ENCODE measurements at places on chromosomes 2 and 18.

DNA sequence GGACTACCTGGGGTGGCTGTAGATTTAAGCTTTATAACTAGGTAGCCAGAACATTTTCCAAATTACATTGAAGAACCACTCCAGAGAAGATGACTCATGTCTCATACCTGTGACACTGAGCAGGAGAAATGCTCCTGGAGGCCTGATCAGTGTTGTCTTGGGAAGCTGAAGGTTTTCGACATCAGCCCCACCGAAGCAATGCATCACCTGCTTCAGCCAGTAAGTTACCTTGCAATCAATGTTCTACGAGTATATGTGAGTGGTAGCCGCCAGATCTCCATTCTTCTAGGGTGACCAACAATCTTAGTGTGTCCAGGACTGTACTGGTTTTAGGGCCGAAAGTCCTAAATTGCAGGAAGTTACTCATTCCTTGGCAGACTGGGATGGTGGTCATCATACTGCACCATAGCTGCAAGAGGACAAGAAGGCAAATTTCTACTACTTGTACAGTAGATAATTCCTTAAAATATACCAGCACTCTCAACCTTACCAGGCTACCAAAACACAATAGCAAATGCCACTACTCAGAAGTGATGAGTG, 109.3 kb upstream of the LINC00305 start:
- DNase-seq: no peak

DNA sequence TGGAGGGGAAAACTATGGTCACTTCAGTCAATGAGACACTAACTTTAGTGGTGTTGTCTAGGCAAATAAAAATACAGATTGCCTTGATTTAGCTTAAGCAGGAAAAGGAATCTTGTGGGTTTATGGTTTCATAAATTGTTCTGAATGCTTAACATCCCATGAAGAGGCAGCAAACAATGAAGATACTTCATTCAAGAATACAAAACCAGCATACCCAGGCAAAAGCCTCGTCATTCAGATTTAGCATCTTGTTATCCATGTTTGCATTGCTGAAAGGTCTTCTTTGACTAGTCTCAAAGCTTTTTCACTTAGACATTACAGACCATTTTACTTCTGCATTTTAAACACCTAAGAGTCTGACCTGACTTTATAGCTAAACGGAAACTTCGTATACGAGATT, 272.7 kb upstream of the FSHR start:
- DNase-seq: no peak

DNA sequence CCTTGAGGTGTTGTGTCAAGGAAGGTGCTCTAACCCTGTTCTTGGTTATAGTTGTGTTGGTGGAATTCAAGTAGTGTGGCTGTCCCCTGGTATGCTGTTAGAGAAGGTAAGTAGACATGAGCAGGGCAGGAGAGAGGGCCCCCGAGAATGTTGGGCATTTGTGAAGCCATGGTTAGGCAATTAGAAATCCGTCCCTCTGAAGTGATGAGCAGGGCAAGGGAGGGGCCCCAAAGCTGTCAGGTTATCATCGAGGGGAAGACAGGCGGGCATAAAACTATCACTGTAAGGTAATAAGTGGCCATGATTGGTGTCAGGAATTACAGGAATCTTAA, 5.2 kb downstream of the XRCC5 start:
- no peak for DNase-seq

- no peak for DNase-seq
Observed at GRCh38 chr2:159907909-159908308, 109.9 kb upstream of the CD302 start.

GRCh38 chr2:220277445-220277975, 650.1 kb downstream of the SLC4A3 start:
- no peak for DNase-seq

DNA sequence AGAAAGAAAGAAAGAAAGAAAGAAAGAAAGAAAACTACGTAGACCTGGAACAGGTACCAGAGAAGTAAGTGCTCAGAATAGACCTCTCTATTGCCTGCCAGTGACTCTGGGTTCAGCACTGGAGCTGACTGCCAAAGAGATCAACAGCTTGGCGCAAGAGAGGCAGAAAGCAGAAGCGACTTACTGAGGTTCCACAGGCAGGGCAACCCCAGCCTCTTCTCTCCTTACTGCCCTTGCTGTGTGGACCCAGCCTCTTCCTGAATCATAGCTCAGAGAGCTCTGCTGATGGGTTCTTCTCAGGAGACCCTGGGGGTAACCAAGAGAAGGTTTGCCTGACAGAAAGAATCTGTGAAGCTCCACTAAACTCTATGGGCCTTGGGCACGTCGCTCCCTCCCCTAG, 7.1 kb downstream of the CAPN13 start:
- no peak for DNase-seq

GRCh38 chr2:179511105-179511789, 246.6 kb upstream of the SESTD1 start:
- DNase-seq: no peak

GRCh38 chr2:200944467-200945394, 18.7 kb downstream of the ORC2 start:
- DNase-seq: no peak

DNA sequence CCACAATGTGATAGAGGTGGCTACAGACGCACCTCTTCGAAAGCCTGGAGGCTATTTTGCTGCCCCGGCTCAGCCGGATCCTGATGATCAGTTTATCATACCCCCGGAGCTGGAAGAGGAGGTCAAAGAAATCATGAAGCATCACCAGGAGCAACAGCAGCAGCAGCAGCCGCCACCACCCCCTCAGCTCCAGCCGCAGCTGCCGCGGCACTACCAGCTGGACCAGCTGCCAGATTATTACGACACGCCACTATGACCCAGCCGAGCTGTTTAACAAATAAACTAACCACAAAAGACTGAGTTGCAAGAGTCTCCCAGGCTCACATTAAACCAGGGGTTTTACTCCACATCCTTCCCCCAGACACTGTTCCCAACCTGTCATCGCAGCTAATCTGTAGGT, 263.8 kb downstream of the PHLPP1 start:
- DNase-seq: peak; percentile 78

GRCh38 chr2:28621172-28622100, 125.6 kb downstream of the PLB1 start:
- peak; percentile 60 for DNase-seq

DNA sequence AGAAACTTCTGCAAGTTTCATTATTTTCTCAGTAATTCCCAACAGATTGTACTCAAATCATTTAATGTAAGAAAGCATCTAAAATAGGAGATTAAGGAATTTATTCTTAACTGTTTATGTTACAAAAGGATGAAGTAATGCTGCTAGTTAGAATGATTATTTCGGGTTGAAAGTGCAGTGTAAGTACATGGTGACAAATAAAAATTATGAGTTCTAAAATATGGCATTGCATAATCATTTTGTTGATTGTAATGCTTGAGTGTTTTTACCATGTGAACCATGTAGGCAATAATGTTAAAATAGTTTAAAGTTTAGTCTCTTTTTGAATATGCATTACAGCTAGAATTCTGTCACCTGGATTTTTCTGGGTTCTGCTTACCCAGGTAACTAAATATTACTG, 149.0 kb upstream of the SP5 start:
- no peak for DNase-seq

DNA sequence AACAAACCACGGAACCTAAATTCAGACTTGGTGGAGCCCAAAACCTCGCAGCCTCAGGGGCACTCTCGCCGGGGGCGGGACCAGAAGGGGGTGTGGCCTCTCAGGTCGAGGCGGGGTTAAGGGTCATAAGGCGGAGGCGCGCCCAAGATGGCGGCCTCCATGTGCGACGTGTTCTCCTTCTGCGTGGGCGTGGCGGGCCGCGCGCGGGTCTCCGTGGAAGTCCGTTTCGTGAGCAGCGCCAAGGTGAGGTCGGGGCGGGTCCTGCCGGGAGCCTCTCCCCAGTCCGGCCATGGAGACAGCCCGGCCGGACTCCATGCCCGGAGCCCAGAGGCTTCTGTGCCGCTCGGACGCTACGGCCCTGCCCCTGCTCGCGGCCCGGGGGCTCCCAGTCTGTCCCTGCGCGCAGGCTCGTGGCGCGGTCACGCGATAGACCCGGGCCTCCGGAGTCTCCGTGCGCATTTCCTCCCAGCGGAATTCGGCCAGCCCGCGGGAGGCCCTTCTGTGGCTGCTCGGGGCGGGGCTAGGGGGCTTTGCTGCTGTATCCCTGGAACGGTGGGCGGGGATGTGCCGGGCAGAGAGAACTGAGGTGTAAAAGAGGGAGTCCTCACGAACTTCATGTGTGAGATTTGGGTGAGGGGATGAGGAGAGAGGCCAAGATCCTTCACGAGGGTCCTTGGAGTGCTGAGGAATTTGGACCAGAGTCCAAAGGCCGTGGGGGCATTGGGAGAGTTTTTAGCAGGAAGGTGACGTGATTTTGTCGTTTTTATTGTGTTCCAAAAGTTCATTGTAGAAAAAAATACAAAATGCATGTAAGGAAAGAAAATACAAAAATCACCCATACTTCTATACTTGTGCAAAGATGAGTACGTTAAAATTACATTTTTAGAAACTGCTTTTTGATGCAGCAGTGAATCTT, at the start of gene SMYD5:
SMYD5 (plus strand) TSS at position 126 of the 916 bp plus-strand sequence; CDS start at position 148, 22 bp downstream.
- peak; percentile 55 for DNase-seq

DNA sequence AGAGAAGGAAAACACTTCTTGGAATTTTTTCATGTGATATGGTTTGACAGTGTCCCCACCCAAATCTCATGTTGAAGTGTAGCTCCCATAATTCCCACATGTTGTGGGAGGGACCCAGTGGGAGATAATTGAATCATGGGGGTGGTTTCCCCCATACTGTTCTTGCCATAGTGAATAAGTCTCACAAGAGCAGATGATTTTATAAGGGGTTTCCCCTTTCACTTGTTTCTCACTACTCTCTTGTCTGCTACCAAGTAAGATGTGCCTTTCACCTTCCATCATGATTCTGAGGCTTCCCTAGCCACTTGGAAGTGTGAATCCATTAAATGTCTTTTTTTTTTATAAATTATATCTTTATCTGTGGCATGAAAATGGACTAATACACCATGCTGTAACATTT, 250.7 kb downstream of the LPIN1 start:
- DNase-seq: no peak

GRCh38 chr2:239195992-239196391, 204.8 kb downstream of the HDAC4 start:
- DNase-seq: no peak

GRCh38 chr18:11747731-11748130, 58.7 kb downstream of the GNAL start:
- no peak for DNase-seq

GRCh38 chr18:25373432-25374179, 21.6 kb upstream of the ZNF521 start:
- no peak for DNase-seq

- DNase-seq: no peak
Observed at GRCh38 chr2:233668605-233669260, 3.0 kb upstream of the UGT1A9 start.

- DNase-seq: no peak
Observed at GRCh38 chr2:69780921-69781320, 39.0 kb downstream of the ANXA4 start.

GRCh38 chr2:42464631-42465030, 29.2 kb downstream of the KCNG3 start:
- no peak for DNase-seq

GRCh38 chr2:33505966-33506365, 29.5 kb downstream of the RASGRP3 start:
- DNase-seq: no peak

DNA sequence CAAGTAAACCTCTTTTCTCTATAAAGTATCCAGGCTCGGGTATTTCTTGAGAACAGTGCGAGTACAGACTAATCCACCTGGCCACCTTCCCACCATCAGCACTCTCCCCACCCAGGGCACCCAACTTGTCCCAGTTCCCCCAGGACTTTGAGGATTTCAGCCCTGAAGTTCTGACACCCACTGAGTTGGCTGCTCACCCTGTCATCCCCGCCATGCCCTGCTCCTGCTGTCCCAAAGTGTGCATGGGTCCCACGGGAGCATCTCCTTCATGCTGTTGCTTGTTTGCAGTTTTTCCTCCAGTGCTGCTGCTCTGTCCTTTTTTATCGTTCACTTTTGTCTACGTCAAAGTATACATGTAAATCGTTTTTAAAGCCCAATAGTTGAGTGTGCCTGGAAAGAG, 273.9 kb downstream of the PHLPP1 start:
- DNase-seq: no peak
